Activated naive CD4-positive, alpha-beta T cell treated with Interleukin-2 at 50 U/mL for 16 hours (primary cell): ENCODE measurements at places on chromosomes 16 and 17.

GRCh38 chr16:9665851-9666271, 516.4 kb downstream of the GRIN2A start:
- DNase-seq: no peak

DNA sequence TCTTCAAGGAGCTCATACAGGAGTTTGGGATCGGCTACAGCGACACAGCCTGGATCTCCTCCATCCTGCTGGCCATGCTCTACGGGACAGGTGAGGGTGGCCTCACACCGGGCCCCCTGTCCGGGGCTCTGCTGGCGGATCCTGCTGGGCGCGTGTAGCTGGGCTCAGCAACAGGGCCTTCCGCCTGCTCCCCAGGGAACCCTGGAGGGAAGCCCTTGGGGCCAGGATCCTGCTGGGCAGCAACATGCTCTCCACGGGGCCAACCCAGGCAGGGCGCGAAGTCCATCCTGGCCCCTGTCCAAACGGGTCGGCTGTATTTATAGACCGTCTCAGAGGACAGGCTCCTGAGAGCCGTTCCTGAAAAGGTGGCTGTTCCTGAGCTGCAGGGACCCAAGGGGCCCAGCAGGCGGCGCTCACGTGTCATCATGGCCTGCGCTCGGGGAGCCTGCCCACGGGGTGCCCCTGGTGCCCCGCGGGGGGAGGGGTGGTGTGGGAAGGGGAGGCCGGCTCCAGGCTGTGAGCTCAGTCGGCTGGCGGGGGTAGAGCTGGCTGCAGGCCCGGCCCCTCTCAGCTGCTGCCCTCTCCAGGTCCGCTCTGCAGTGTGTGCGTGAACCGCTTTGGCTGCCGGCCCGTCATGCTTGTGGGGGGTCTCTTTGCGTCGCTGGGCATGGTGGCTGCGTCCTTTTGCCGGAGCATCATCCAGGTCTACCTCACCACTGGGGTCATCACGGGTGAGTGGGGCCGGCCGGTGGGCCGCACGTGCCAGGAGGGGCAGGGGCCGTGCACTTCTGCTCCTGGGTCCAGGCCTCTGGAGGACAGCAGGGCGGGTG, 7.5 kb downstream of the SLC16A3 start:
- peak; percentile 73 for DNase-seq

DNA sequence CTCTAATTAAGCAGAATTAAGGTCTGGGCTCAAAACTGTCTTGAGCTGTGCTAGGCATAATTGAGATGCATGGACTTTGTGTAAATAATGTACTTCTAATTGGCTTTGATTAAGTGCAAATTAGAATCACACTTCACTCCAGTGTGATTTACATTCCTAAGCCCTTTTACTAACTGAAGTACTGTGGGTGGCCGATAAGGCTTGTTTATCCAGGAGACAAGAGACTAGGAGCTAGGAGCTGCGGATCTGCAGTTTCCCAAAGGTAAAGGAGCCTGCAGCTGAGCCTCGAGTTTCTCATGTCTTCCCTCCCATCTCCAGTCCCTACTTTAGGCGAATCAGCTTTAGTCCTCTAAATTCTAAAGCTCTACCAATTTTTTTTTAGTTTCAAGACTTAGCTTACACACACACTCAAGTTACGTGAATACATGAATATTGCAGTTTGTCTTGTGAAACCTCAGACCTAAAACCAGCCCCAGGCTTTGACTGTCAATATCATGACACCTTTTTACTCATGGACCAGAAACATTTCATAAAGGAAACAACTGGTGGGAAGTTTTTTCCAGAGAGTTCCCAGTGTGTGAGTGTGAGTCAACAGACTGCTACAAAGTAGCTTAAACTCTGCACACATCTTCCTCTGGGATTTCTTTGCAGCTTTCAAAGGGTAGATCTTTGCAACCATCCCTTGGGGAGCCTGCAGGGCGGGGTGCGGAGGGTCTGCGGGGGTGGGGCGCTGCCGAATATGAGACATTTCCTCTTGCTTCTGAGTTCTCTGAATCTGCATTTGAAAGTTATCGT, 113.9 kb upstream of the TBX2 start:
- no peak for DNase-seq

GRCh38 chr16:46757339-46758050, 9.4 kb upstream of the MYLK3 start:
- DNase-seq: no peak

- no peak for DNase-seq
Measured at GRCh38 chr16:87227296-87227951, 89.8 kb downstream of the C16orf95 start.

GRCh38 chr16:6300523-6300922, 1032.1 kb upstream of the RBFOX1 start:
- no peak for DNase-seq

GRCh38 chr17:75406222-75406615, 741 bp upstream of the GRB2 start:
- DNase-seq: no peak

DNA sequence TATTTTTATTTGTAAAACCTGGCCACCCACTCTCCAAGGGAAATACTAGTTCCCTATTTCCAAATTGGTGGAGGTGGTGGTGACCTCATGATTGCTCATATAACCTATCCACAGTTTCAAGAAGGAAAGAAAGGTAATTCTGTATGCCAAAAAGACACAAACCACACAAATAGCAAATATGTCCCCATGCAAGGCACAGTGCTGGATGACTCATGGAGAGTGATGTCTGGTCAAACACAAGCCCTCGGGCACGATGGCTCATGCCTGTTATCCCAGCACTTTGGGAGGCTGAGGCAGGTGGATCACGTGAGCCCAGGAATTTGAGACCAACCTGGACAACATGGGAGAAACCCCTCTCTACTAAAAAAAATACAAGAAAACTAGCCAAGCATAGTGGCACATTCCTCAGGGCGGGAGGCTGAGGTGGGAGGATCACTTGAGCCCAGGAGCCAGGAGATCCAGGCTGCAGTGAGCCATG, 64.2 kb downstream of the GNA13 start:
- peak; percentile 16 for DNase-seq

- DNase-seq: no peak
Measured at GRCh38 chr16:64693946-64694345, 427.9 kb downstream of the CDH11 start.

DNA sequence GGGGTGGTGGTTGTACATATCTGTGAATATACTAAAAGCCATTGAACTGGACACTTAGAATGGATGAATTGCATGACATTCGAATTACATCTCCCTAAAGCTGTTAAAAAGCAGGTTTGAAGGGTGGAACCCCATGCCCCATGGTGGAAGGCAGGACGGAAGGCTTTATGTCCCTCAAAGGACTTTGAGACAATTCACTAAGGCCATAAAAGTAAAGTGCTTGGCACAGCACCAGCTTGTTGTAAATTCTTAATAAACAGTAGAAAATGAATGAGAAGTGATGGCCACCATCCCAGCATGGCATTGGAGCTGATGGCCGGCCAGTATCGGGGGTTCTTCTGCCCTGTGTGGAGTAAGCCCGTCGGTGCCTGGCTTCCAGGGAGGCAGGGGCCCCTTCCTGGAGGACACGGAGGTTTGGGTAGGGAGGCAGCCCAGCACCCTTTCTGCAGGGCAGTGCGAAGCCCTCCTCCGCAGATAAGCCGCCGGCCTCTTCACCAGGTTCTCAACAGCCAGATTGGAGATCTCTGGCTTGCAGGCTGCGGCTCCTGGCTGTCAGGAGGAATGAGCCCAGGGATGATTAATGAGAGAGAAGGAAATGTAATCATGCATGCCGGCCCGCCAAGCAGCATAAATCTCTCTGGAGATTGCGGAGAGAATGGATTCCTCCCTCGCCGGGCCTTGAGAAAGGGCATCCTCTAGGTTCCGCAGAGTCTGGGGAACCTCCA, 346.9 kb downstream of the FOXL1 start:
- DNase-seq: no peak

- no peak for DNase-seq
Measured at GRCh38 chr17:55962951-55963401, 190.3 kb upstream of the ANKFN1 start.
